ENCODE measurements at places on chromosomes 4 and X. TPM values are rescaled to one million over a fixed set of nuclear protein-coding genes. Genes with fewer than 3 reads are reported as not detected.
A peak's percentile ranks its signal among the peaks of the same experiment; 100 is the strongest.

GRCh38 chr4:170088716-170089115, 1.0 kb downstream of the AADAT start:
- peaks cover 16% of the 10 kb centered on the region for H3K36me3 ChIP-seq
- peak overlapping the region; percentile 94 for H3K4me3 ChIP-seq
- peaks cover 20% of the 10 kb centered on the region for H3K4me1 ChIP-seq
- DNase-seq, result no peak
- peak overlapping the region; percentile 54 for H3K27ac ChIP-seq

DNA sequence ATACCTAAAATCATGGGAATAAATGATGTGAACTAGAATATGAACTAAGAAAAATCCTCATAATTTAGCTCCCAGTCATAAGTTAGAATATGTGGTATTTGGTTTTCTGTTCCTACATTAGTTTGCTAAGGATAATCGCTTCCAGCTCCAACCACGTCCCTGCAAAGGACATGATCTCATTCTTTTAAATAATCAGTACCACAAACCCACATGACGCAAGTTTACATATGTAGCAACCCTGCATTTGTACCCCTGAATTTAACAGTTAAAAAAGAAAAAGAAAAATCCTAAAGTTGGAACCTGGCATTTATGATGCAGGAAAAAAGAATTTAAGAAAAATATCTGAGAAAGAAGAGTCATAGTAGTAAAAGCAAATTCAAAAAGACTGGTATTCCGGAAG, 13.3 kb downstream of the UBA6 start:
- no peaks in the 10 kb centered on the region for H3K27me3 ChIP-seq
- H3K4me1 ChIP-seq, result no peaks in the 10 kb centered on the region
- no peak overlapping the region for H3K27ac ChIP-seq
- no peak for DNase-seq

DNA sequence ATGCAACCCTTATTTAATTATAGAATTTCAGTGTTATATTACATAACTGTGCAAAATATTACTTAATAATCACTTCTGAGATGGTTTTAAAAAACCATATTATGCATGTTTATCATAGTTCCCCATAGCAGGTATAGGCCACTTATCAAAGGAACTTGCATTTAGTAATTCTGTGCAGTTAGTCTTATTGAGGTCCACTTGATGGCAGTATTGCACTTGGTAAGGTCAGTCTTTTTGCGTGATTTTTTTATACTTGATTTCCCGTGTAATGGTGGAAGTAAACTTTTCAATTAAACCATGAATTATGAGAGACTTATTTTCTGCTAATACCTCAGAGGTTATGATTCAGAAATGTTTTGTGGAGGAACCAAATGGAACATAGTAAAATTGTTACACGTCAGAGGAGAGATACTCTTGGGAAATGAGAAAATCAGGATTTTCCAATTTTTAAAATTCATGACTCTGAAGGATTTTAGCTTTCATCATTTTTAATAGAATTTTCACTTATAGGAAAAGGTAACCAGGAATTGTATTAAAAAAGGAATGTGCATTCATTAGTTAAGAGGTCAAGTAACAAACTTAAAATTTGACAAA, 230.0 kb downstream of the CCSER1 start:
- H3K36me3 ChIP-seq, result no peaks in the 10 kb centered on the region
- no peaks in the 10 kb centered on the region for H3K27me3 ChIP-seq
- no peaks in the 10 kb centered on the region for H3K4me1 ChIP-seq
- no peak overlapping the region for H3K27ac ChIP-seq

SLC2A9 gene
- 2.2 TPM for total RNA-seq

DNA sequence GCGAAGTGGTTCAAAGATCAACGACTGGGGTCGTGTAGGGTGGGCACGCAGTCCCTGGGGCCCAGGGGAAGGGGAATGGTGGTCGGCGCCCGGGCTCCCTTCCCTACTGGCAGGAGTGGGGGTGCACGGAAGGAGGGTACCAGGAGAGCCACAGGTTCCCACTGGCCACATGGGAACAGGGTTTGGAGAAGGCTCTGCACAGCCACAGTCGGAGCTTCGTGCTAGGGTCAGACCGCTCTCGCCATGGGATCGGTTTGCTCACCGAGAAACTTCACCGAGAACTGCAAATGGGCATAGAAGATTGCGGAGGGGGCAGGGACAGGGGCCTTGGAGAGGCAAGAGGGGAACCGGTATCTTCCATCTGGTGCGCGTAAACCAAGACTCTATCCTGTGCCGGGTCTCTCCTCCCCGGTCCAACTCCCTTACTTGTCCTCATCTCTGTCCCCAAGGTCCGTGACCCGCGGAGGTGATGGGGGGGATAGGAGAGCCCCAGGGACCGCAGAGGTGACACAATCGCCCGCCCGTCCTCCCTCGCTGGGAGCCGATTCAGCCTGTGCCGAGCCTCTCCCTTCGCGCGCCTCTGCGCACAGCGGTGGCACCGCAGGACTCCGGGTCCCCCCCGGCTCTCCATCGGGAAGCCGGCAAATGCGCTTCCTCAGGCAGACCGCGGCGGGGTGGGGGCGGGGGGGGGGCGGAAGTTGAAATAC, 1.0 kb downstream of the SCD5 start:
- H3K4me1 ChIP-seq, result peaks cover 25% of the 10 kb centered on the region
- peak overlapping the region; percentile 64 for H3K4me3 ChIP-seq
- H3K27me3 ChIP-seq, result no peaks in the 10 kb centered on the region
- H3K27ac ChIP-seq, result no peak overlapping the region
- DNase-seq, result no peak
- no peaks in the 10 kb centered on the region for H3K36me3 ChIP-seq

DNA sequence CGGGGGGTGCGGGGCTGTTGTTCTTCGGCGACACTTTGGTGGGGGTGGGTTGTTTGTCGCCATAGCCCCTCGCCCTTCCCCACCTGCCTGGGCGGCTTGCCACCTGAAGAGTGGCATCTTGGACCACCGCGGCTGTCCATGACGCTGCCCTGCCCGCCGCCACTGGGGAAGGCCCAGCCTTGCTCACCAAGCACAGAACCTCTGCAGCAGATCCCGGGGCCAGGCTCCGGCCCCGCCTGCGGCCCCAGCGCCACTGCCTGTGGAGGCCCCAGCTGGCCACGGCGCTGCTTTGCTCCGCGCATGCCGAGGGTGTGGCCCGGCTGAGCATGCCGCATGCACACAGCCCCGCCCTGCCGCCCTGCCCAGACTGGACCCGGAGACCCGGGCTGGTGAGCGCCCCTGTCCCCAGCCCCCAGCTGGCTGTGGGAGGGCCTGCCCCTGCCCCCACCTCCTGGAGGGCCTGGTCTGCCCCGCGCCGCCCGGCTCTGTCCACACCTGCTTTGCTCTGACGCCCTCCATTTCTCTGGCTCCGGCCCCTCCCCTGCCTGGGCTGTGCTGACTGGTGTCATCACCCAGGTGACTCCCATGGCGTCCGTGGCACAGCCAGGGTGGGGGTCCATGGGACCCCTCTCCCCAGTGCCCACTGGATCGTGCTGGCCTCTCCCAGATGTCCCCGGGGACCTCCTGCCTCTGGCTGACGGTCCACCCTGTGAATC, 5.3 kb downstream of the NAT8L start:
- no peaks in the 10 kb centered on the region for H3K27me3 ChIP-seq
- DNase-seq, result no peak
- peak overlapping the region; percentile 29 for H3K27ac ChIP-seq
- H3K36me3 ChIP-seq, result no peaks in the 10 kb centered on the region
- H3K4me3 ChIP-seq, result no peak overlapping the region

KIAA0232 gene
- 18.1 TPM for total RNA-seq

GRCh38 chr4:125316401-125316790, 1.6 kb downstream of the FAT4 start:
- DNase-seq, result no peak
- no peaks in the 10 kb centered on the region for H3K27me3 ChIP-seq
- no peak overlapping the region for H3K27ac ChIP-seq

- no peak for DNase-seq
- no peaks in the 10 kb centered on the region for H3K36me3 ChIP-seq
Observed at GRCh38 chr4:80075995-80076675, 3.1 kb upstream of the ANTXR2 start.

TLR10 gene
- total RNA-seq, result 0.30 TPM

- H3K4me3 ChIP-seq, result no peak overlapping the region
- DNase-seq, result no peak
- H3K27ac ChIP-seq, result no peak overlapping the region
Observed at GRCh38 chrX:48791063-48791820, 4.9 kb downstream of the GATA1 start.

- H3K27ac ChIP-seq, result no peak overlapping the region
- H3K36me3 ChIP-seq, result no peaks in the 10 kb centered on the region
- no peak for DNase-seq
- H3K27me3 ChIP-seq, result no peaks in the 10 kb centered on the region
Observed at GRCh38 chr4:166043801-166044200, 170.8 kb downstream of the TLL1 start.

DNA sequence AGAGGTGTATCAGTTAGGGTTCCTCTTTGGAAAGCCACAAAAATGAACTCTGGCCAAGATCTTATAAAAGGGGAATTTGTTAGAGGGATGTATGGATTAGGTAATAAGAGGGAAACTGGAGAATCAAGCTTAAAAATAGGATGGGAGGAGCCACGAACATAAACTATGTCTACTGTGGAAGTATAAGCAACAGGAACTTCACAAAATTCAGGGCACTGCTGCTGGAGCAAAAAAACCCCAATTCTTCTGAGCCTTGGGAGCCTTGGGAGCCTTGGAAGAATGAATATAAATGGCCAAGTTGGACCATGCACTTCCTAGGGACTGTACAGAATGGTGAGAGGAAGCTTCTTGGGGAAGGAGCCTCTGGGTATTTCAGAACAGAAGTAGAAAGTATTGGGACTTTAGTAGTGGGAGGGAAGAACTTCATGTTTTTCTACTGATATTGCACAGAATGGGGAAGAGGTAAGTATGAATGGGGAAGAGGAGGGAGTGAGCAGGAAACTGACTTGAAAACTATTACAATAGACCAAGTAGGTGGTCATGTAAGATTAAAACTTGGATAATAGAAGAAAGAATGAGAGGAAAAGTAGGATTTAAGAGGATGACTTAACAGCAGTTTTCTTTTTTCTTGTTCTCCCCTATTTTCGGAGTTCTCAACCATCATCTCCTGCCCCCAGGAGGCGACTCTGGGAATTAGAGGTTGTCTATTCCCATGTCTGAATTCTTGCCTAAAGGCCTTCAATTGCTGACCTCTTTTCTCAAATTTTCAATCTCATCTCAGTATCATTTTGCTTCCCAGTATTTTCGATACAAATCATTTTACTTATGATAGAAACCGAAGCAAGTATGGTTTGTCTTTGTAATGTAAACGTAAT, 44.4 kb upstream of the TAPT1 start:
- no peak overlapping the region for H3K27ac ChIP-seq
- H3K4me3 ChIP-seq, result no peak overlapping the region
- H3K36me3 ChIP-seq, result no peaks in the 10 kb centered on the region
- DNase-seq, result no peak
- no peaks in the 10 kb centered on the region for H3K27me3 ChIP-seq
- H3K4me1 ChIP-seq, result no peaks in the 10 kb centered on the region

DNA sequence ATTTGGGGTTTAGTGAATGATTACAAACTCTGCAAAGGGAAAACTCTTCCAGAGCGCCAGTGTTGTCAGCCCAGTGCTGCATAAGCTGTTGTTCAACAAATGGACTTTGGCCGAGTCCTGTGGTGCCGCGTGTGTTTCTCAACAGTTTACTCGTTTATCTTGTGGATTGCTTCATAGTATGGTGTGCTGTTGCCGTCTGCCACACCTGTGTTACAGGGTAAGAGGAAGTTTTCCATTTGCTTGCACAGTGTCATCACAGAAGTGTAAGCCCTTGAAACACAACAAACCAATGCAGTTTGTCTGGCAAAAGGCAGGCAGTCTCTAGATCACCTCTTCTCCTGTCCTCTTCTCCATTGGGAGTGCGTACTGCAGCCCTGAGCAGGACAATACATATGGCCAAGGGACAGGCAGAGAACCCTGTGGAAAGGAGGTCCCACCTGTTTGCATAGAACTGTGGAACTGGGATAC, 66.3 kb downstream of the DCUN1D4 start:
- DNase-seq, result no peak
- H3K27me3 ChIP-seq, result no peaks in the 10 kb centered on the region
- peaks cover 25% of the 10 kb centered on the region for H3K36me3 ChIP-seq
- H3K4me1 ChIP-seq, result no peaks in the 10 kb centered on the region
- H3K27ac ChIP-seq, result no peak overlapping the region

CNOT6L gene
- 29.4 TPM for total RNA-seq

TLR6 gene
- total RNA-seq, result 4.8 TPM

GRCh38 chr4:72280252-72280651, 248.5 kb downstream of the NPFFR2 start:
- H3K36me3 ChIP-seq, result no peaks in the 10 kb centered on the region
- no peaks in the 10 kb centered on the region for H3K4me1 ChIP-seq
- no peak overlapping the region for H3K27ac ChIP-seq
- H3K4me3 ChIP-seq, result no peak overlapping the region
- no peak for DNase-seq
- H3K27me3 ChIP-seq, result no peaks in the 10 kb centered on the region

ANOS1 gene
- total RNA-seq, result 0.12 TPM

- no peak overlapping the region for H3K4me3 ChIP-seq
- no peaks in the 10 kb centered on the region for H3K4me1 ChIP-seq
- H3K36me3 ChIP-seq, result no peaks in the 10 kb centered on the region
- H3K27ac ChIP-seq, result no peak overlapping the region
Observed at GRCh38 chr4:41693629-41694028, 54.9 kb downstream of the PHOX2B start.

XKRX gene
- total RNA-seq, result 0.47 TPM

GRCh38 chrX:151801980-151802379, 67.4 kb downstream of the CNGA2 start:
- no peaks in the 10 kb centered on the region for H3K36me3 ChIP-seq
- H3K27ac ChIP-seq, result no peak overlapping the region
- no peak for DNase-seq

GRCh38 chr4:704198-704891, 1.3 kb upstream of the PCGF3 start:
- H3K36me3 ChIP-seq, result no peaks in the 10 kb centered on the region
- H3K27me3 ChIP-seq, result no peaks in the 10 kb centered on the region
- DNase-seq, result no peak
- H3K4me1 ChIP-seq, result peaks cover 3% of the 10 kb centered on the region
- H3K27ac ChIP-seq, result no peak overlapping the region

- no peak for DNase-seq
- no peak overlapping the region for H3K27ac ChIP-seq
- no peaks in the 10 kb centered on the region for H3K27me3 ChIP-seq
- no peak overlapping the region for H3K4me3 ChIP-seq
- H3K4me1 ChIP-seq, result peaks cover 5% of the 10 kb centered on the region
- H3K36me3 ChIP-seq, result no peaks in the 10 kb centered on the region
Observed at GRCh38 chr4:112726041-112726440, 89.1 kb downstream of the LARP7 start.

DNA sequence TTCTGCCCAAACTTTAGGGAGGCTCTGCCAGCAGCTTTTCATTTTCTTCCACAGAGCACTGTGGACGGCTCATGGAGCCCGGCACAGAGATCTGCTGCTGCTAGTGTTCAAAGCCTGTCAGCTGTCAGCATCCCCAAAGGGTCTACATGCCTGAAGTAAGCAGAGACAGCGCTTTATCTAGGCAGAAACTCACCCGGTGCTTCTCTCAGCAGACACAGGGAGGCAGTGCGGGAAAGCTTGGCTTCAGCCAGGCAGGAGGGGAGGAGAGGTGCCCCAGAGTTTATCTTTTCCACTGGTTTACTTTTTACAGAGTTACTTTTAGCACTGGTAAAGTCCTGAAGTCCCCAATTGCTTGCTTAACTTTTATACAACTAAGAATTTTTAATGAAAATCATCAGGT, 339.3 kb downstream of the NKX6-1 start:
- H3K36me3 ChIP-seq, result no peaks in the 10 kb centered on the region
- H3K4me1 ChIP-seq, result no peaks in the 10 kb centered on the region
- peak; percentile 6 for DNase-seq
- no peak overlapping the region for H3K27ac ChIP-seq
- no peak overlapping the region for H3K4me3 ChIP-seq

Measured in HCT116 (cell line).